ENCODE measurements at places on chromosomes 12 and 14. TPM values are rescaled to one million over a fixed set of nuclear protein-coding genes. Genes with fewer than 3 reads are reported as not detected.

The SLCO1A2 gene
- total RNA-seq: not detected

The C3AR1 gene
- 1.3 TPM for total RNA-seq

The PARP11 gene
- total RNA-seq: 7.2 TPM

- no peak for DNase-seq
Measured at GRCh38 chr12:50021031-50021430, 4.3 kb downstream of the RACGAP1 start.

DNA sequence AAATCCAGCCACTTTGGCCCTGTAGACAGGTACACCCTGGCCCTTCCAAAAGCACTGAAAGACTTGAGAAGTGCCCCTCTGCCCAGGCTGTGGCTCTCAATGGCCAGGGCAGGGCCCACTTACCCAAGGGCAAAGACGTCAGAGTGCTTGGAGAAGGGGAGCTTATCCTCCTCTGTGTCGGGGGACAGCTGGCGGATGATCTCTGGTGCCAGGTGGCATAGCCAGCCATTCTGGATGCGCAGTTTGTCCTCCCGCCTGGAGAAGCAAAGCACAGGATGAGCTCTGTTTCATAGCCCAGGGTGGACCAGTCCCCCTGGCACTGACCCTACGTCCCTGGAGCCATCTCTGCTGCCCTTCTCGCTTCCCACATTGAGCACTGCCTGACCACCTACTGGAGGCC is 114.9 kb upstream of the NOS1 start:
- DNase-seq: no peak

DNA sequence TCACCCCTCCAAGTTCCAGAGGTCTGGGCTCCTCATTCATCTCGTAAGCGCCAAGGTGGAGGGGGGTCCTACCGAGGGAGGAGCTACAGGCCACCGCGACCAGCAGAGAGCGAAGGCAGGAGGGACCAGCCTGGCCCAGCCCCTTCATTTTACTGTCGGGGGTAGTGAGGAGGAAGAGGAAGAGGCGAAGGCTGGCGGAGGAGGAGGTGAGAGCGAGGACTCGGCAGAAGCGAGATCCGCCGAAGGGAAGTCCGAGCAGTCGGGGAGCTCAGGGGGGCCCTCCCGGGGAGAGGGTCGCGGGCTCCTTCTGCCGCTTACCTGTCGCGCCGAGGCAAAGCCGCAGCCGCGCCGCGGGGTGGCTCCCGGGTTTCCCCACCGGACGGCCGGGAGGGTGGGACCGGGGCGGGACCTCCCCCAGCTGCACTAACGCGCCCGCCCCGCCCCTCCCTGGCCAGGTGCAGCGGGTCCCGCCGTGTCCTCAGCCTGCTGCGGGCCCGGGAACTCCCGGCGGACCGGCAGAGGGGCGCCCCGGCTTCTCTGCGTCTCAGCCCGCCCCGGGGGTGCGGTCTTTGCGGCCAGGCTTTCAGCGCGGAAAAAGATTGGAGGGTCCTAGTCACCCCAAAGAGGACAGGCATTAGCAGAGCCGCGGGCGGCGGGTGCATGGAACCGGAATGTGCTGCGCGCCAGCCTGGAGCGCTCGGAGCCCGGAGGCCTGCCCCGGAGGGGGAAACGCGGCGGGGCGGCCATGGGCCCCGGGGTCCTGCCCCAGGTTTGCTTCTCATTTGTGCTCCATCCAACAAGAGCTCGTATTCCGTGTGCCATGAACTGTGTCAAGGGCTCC is at the start of gene GALNT6:
Gene GALNT6, minus strand, starts transcription at position 124 of the 841 bp plus-strand sequence. CDS start 11,625 bp downstream, outside the sequence.
- DNase-seq: peak; percentile 91

GRCh38 chr14:54200726-54201125 is 196.1 kb upstream of the CDKN3 start:
- no peak for DNase-seq

- DNase-seq: no peak
Measured at GRCh38 chr12:120481022-120481767, 11.6 kb upstream of the SRSF9 start.

GRCh38 chr12:96907671-96908422 is 790 bp downstream of the NEDD1 start:
- DNase-seq: no peak

Data from Peyer's patch (tissue), 4 donors.